IMR-90 (cell line): ENCODE measurements at places on chromosomes 3 and 15. TPM values are rescaled to one million over a fixed set of nuclear protein-coding genes. Genes with fewer than 3 reads are reported as not detected.
A peak's percentile ranks its signal among the peaks of the same experiment; 100 is the strongest.

DNA sequence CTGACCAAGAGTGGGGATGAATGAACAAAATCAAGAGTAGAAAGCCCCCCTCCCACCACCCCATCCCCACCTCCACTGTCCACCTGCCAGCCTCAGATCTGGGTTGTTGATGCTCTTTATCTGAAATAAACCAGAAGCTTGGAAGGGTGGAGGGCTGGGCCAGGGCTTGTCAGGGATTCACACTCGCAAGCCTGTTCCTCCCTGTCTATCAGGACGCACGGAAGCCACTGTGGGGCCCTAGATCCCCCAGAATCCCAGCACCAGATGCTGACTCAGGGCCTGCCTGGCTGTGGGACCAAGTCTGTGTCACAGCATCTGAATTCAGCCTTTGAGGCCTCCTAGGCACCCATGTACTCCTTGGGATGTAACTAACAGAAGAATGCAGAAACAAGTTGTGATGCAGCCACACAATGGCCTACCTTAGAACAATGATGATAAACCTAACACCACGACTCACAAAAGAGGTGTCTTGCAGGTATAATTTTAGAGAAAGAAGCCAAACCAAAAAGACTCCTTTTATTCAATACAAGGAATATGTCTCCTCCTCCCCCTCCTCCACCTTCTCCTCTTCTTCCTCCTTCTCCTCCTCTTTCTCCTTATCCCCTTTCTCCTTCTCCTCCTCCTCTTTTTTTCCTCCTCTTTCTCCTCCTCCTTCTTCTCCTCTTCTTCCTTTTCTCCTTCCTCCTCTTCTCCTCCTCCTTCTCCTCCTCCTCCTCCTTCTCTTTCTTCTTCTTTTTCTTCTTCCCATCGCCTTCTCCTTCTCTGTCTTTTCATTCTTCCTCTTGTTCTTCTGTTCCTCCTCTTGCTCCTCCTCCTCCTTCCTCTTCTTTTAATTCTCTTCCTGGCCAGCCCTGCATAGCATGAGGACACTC is 234.7 kb downstream of the PLCL2 start:
- no peak for DNase-seq

DNA sequence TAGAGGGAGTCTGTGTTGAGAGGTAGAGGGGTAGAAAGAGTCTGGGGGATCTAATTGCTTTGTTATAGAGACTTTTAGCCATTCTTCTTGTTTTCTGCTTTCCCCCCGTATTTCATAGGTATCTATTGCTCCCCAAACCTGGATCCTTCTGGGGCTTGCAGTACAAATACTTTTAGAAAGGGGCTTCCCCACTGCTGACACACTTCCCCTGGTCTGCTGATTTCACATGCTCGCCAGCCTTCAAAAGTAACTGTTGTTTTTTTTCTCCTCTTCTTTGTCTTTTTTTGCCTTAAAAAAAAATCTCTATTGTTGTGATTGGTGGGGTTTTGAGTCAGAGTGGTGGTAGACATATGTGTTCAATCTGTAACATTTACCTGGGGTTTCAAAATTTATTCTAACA is 300.6 kb upstream of the AZI2 start:
- DNase-seq, result no peak

GRCh38 chr15:64864068-64864467 is 22.4 kb downstream of the PLEKHO2 start:
- DNase-seq, result peak; percentile 38

GRCh38 chr15:38709196-38709595 is 144.6 kb upstream of the RASGRP1 start:
- no peak for DNase-seq

DNA sequence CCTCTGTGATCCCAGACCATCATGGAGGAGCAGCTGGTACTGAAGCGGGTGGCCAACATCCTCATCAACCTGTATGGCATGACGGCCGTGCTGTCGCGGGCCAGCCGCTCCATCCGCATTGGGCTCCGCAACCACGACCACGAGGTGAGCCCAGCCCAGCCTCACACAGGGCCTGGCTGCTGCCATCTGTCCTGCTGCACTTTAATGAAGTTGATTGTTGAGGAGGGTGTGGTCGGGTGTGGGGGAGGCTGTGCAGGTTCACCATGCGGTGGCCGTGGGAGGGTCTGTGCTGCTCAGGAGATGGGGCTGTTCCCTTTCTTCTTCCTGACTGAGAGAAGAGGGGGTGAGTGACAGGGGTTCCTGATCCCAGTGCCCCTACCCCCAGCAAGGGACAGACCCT is 30.6 kb downstream of the ACAD9 start:
- no peak for DNase-seq

DNA sequence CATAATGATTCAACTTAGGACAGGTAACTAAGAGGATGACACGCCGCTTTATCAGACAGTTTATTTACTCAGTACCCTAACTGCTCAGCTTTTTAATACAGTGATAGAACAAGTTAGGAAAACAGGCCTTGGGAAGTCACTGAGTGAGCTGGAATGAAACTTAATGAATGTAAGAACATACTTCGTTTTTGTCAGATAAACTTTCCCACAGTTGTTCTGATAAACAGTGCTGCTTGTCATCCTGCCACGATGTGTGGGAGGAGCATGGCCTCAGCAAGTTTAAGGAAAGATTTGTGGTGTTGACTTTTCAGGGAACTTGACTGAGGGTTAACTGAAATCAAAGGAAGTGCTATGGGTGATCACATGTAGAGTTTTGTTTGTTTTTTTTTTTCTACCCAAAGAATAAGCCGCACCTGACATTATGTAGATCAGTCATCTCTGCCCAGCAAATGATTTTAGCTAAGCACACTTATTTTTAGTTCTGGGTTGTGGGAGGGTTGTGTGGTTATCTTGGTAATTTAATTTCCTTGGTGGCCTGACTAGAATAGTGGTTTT is 5.6 kb upstream of the P2RY14 start:
- peak; percentile 94 for DNase-seq

DNA sequence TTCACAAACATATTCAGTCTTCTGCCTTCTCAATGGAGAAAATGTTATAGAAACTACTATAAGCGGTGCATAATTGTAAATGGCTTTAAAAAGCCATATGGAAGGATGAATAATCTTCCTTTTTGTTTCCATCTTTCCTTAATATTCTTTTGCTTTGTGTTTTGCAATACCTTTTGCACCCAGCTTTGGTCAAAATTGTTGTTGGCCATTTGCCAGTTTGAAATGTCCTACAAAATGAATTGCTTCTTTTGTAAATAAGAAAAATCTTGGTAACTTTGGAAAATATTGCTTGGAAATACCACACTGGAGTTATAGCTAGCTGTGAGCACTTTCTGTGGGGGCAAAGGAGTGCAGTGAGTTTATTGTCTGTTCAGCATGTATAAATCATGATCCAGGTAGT is 93.5 kb upstream of the NR2F2 start:
- no peak for DNase-seq

DNA sequence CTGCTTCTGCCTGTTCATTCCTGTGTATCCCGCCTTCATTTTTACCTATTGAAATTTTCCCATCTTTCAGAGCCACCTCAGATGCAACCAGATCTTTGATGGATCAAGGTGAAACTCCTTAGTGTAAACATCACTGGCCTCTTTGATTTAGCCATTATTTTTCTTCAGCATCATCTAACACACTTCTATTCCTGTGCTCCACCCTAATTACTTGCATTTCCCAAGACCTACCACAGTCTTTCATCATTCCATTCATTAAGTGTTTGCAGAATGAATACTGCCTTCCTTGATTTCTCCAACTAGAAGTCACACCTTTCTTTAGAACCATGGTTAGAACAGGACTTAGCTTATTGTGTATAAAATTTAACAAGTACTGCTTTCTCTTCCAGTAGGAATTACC is 55.5 kb upstream of the SKIL start:
- DNase-seq, result no peak

The SH3BP5 gene
- polyA plus RNA-seq, result 22.3 and 23.5 TPM in 2 replicates

The VILL gene
- 4.5 and 4.7 TPM in 2 replicates for polyA plus RNA-seq

The LSMEM2 gene
- polyA plus RNA-seq, result not detected in 2 replicates
